ENCODE measurements at places on chromosomes 6 and 20. TPM values are rescaled to one million over a fixed set of nuclear protein-coding genes. Genes with fewer than 3 reads are reported as not detected.

Gene SLC4A11
- 0.32 TPM for total RNA-seq

Gene EPB41L1
- total RNA-seq, result 0.21 TPM

Gene ECHDC1
- total RNA-seq, result 21.4 TPM

Gene CLVS2
- not detected for total RNA-seq

Gene MEP1A
- not detected for total RNA-seq

Gene COL19A1
- 0.07 TPM for total RNA-seq

Gene SLC17A5
- total RNA-seq, result 13.8 TPM

Gene OVOL2
- total RNA-seq, result not detected

Gene HCK
- total RNA-seq, result 6.3 TPM

Gene VSX1
- not detected for total RNA-seq

Gene THEMIS
- 11.7 TPM for total RNA-seq

Gene SLC17A1
- total RNA-seq, result 0.50 TPM

Gene CSNK2B
- 140 TPM for total RNA-seq

Gene GJA10
- total RNA-seq, result not detected

Gene CST4
- total RNA-seq, result not detected

Gene TPX2
- 4.2 TPM for total RNA-seq

Gene PRSS35
- not detected for total RNA-seq

Gene EDN3
- 0.24 TPM for total RNA-seq

Gene SLC22A16
- total RNA-seq, result not detected

Gene WFDC12
- not detected for total RNA-seq

Gene LY6G6C
- total RNA-seq, result not detected

Gene PDE7B
- not detected for total RNA-seq

Gene PLEKHG1
- total RNA-seq, result 1.4 TPM

Gene PSMF1
- 97.1 TPM for total RNA-seq

Gene GLP1R
- 6.5 TPM for total RNA-seq

Gene GPLD1
- 1.3 TPM for total RNA-seq

Gene C4A
- 5.4 TPM for total RNA-seq

Gene TGM3
- total RNA-seq, result not detected

Gene SIRPB1
- 7.2 TPM for total RNA-seq

Gene DDX43
- total RNA-seq, result 1.2 TPM

Gene EFCAB8
- total RNA-seq, result 1.2 TPM

Gene NFKBIE
- 44.9 TPM for total RNA-seq

Gene RXRB
- 72.3 TPM for total RNA-seq

Gene CENPW
- total RNA-seq, result 1.8 TPM

Gene DSP
- not detected for total RNA-seq

Gene RIN2
- 2.7 TPM for total RNA-seq

Gene MUCL3
- not detected for total RNA-seq

Gene SIRPD
- total RNA-seq, result not detected

Gene TRIM31
- total RNA-seq, result not detected

Gene STMND1
- not detected for total RNA-seq

Gene SDHAF4
- 5.4 TPM for total RNA-seq

Gene HUS1B
- 2.8 TPM for total RNA-seq

Gene RUNX2
- total RNA-seq, result 19.2 TPM

Gene BTN3A1
- 348 TPM for total RNA-seq

Gene KHDC1L
- 2.1 TPM for total RNA-seq
